Anterior cingulate cortex (tissue), 58 donors: ENCODE measurements at places on chromosomes 2 and 18.

GRCh38 chr2:241882091-241882625 is 12.6 kb downstream of the RTP5 start:
- no peak for DNase-seq

DNA sequence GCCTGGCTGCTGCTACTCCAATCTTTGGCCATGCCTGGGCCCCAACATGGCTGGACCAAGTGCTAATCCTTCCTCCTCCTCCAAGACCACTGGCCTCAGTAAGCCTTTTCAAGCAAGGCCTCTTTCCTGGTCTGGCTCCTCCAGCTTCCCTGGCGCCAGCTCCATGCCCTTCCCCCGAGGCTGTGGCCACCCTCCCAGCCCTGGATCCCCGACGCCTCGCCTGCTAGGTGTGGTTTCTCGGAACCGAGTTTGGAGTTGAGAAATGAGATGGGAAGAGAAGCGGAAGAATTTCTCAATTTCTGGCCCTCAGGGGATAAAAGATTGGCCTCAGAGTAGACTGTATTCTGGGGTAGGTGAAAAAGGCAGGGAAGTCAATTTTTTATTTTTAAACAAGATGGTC is 46.4 kb downstream of the ADCY3 start:
- no peak for DNase-seq

DNA sequence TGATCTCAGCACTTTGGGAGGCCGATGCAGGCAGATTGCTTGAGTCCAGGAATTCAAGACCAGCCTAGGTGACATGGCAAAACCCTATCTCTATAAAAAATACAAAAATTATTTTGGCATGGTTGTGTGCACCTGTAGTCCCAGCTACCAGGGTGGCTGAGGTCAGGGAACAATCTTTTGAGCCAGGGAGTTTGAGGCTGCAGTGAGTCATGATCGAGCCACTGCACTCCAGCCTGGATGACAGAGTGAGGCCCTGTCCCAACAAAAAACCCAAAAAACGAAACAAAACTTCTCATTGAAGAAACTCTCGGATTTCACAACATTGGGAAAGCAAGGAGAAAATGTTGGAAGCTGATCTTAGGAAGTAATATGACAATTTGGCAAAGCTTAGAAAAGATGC is 317.3 kb upstream of the MGAT5 start:
- DNase-seq: no peak

DNA sequence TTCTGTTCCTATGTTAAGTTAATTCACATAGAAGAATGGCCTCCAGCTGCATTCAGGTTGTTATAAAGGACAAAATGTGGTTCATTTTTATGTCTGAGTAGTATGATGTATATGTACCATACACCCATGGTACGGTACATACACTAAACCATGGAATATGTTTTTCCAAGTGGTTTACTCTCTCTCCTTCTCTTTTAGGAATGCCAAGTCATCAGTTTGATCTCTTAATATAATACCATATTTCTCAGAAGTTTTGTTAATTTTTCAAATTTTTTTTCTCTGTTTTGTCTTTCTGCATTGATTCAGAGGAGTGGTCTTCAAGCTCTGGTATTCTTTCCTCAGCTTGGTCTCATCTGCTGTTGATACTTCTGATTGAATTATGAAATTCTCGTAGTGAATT is 230.9 kb downstream of the DSEL start:
- DNase-seq: no peak

- DNase-seq: no peak
These were observed 46.3 kb downstream of the TMEM17 start for GRCh38 chr2:62459672-62460071.

GRCh38 chr18:48123324-48123723 is 192.9 kb upstream of the SMAD2 start:
- peak; percentile 42 for DNase-seq

GRCh38 chr2:226489775-226490541 is 309.7 kb downstream of the IRS1 start:
- DNase-seq: no peak

DNA sequence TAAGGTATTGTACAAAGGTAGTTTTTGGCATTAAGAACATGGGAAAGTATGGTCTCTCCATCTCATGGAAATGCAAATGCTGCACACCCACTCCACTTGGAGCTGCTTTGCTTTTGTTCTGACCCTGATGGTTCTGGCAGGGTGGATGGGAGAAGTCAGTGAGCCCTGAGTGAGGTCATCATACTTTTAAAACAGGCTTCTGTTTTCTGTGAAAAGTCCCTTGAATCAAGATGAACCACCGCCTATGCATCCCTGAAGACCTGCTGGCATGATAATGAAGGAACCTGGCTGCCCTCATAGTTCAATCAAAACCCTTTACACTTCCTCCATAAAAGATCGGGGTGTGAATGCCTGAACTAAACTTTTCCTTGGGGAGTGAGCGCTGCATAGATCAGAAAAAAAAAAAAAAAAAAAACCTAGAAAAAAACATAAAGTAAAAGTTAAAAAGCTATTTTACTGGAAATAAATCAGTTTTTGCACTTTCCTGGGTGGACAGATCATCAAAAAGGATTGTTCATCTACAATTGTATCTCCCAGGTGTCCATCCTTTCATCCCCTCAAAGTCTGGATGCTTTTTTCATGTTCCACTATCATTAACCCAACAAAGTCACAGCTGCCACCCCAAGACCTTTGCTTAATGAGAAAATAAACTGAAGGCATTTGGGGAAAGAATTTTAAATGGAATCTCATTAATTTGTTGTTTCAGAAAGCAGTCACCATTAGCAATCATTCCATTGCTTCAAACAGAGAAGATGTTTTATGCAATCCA is 728.1 kb upstream of the DDX18 start:
- DNase-seq: no peak

DNA sequence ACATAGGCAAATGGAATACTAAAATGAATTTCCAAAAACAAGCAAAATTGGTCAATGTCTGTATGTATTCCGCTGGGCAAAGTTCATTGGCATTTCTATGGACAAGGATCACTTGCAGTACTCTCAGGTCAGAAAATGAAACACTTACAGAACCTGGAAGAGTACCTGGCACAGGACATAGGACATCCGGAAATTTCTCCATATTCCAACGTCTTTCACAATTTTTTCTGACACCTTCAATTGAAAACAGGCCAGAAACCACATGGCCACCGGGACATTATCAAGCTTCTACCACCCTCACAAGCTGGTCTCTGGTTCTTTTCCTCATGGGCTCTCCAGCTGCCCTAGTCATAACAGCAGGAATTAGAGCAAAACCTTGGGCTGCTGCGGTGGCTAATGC is 96.9 kb upstream of the MSH6 start:
- no peak for DNase-seq

DNA sequence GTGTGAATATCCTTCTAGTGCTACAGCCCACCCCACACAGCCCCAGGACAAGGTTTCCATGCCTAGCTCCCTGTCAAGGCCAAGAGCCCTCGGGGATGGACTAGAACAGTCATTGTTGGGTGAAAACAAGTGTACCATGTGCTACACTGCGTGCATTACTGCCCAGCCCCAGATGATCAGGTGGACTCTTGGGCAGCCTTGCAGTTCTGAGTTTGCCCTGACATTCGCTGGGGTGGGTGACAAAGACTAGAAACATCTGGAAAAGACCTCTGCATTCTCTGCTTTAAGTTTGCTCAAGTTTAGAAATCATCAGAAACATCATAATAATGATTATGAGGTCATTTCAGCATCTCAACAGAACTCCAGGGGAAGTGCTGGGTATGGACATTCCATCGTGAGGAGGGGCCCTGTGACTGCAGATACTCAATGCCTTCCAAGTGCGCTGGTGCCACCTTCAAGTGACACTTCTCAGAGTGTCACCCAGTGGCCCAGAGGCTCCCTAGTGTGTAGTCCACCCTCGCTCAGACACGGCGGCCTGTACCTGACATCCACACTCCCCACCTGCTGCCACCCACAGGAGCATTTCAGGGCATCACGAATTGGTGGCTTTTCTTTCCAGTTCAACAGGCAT is 5.3 kb upstream of the PXDN start:
- DNase-seq: no peak

- no peak for DNase-seq
These were observed 507.5 kb downstream of the SLC4A3 start for GRCh38 chr2:220134756-220135534.

DNA sequence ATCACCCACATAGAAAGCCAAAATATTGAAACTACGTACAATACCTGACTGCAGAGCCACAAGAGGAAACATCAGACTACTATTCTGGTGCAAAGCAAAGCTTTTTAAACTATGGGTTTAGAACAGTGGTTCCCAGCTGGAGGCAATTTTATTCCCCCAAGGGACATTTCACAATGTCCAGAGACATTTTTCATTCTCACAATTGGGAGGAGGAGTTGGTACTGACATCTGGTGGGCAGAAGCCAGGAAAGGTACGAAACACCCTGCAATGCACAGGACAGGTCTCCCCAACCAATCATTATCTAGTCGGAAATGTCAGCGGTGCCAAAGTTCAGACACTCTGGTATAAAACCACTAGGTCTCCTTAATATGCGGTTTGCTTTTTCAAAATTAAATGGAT is 88.4 kb upstream of the ARL5A start:
- no peak for DNase-seq

DNA sequence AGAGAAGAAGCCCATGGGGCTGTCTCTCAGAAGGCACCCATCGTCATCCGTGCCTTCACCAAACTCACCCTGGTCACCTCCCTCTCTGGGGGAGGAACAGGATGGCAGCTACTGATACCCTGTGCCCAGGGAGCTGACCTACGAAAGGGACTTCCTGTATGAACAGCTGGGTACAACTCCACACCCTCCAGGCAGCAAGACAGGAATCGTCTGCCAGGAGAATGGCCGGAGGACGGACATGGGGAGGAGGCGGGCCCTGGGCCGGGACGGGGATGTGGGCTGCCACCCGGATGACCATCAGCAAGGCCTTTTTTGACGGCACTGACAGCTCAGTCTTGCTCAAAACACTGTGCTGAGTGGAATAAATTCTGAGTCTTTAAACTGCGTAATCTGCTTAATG is 243.6 kb downstream of the HDAC4 start:
- DNase-seq: no peak

DNA sequence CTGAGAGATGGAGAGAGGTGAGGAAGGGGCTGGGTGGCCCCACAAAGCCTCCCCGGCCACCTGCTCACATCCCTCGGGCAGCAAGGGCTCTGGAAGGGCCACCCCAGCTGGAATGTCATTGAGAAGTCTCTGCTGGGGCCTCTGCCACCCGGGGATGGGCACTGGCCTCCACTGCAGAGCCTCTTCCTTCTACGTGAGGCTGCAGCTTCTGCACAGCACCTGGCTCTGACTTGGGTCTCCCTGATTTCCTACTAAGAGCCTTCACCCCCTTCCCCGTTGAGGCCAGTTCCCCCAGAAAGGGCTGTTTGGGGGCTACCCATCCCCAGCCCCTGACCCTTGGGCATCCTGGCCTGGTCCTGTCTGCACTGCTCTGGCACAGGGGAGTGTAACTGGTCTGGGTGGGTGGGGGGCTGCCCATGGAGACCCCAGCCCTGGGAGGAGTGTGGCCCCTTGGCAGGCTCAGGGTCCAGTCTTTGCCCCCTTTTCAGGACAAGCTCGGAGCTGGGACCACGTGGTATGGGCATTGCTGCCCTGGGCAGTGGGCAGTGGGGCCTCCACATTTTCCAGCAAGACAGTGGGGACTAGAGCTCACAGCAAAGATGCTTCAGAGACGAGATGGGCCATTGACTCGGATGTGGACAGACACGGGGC is 5.6 kb downstream of the PDCD1 start:
- DNase-seq: no peak

DNA sequence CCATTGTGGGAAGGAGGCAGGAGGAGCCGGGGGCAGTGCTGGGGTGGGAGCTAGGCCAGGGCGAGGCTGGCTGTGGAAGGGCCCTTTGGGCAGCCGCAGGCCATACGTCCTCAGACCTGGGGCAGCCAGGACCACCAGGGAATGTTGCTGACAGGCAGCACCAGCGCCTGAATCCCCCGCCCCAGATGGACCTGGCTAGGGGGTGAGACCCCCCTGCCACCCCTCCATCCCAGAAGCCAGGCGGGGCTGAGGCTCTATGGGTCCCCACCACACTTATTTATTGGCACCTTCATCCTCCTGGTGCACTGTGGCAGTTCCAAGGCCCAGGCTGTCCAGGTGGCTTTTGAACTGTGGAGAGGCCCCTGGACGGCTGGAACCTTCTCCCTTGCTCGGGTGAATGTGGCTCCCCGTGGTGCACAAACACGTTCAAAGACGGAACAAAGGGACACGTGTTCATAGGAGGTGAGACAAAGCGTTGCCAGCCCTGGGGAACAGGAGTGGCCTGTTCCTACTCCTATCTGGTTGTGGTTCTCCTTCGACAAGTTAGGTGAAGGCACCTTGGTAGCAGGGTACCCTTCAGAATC is 35.1 kb downstream of the RAMP1 start:
- DNase-seq: no peak

- no peak for DNase-seq
These were observed 20.4 kb upstream of the BCL2 start for GRCh38 chr18:63339920-63340484.

GRCh38 chr18:72762515-72763122 is 105.2 kb downstream of the NETO1 start:
- no peak for DNase-seq

DNA sequence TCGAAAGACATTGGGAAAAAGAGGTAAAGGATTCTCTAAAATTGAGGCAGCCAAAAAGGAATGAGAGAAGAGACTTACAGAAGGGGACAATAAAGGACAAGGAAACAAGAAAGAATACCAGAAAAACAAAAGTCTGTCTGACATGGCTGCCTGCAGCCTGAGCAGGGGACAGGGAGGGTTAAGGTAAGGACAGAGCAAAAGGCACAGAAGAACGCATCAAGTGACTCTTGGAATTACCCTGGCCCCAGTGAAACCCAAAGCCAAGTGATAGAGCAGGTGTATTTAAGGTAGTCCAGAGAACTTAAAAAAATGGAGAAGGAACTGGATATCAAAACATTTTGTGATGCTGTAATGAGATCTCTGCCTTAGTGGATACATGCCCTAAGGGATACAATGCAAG is 47.1 kb upstream of the XIRP2 start:
- DNase-seq: no peak

DNA sequence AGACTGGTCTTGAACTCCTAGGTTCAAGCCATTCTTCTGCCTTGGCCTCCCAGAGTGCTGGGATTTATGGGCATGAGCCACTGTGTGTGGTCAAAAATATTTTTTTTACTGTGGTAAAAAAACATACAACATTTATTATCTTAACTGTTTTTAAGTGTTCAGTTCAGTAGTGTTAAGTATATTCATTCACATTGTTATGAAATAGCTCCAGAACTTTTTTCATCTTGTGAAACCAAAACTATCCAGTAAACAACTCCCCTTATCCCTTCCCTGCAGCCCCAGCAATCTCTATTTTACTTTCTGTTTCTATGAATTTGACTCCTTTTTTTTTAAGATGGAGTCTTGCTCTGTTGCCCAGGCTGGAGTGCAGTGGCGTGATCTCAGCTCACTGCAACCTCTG is 9.3 kb downstream of the RMC1 start:
- no peak for DNase-seq
